Fibroblast of skin of left biceps (primary cell): ENCODE measurements at places on chromosomes 7 and 10.

GRCh38 chr10:102514487-102515311 is 10.9 kb downstream of the SUFU start:
- DNase-seq: no peak

- no peak for DNase-seq
Observed at GRCh38 chr10:62277971-62278370, 9.3 kb upstream of the RTKN2 start.

DNA sequence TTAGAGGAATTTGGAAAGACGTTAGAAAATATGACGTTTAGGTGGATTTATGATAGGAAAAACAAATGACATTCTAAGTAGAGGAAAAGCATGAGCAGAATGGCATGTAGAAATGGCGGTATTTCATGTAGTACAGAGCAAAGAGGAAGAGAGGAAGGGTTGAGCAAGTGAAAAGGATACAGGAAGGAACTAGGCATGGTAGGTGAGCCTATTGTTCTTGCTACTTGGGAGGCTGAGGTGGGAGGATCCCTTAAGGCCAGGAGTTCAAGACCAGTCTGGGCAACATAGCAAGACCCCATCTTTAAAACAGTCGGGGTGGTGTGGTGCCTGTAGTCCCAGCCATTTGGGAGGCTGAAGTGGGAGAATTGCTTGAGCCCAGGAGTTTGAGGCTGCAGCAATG is 1.2 kb downstream of the GTPBP10 start:
- no peak for DNase-seq

- DNase-seq: no peak
Observed at GRCh38 chr10:61761825-61762217, 99.1 kb downstream of the CABCOCO1 start.

- DNase-seq: no peak
Observed at GRCh38 chr7:14389595-14389994, 400.1 kb upstream of the ETV1 start.

GRCh38 chr10:114876169-114876568 is 54.6 kb downstream of the FHIP2A start:
- no peak for DNase-seq

DNA sequence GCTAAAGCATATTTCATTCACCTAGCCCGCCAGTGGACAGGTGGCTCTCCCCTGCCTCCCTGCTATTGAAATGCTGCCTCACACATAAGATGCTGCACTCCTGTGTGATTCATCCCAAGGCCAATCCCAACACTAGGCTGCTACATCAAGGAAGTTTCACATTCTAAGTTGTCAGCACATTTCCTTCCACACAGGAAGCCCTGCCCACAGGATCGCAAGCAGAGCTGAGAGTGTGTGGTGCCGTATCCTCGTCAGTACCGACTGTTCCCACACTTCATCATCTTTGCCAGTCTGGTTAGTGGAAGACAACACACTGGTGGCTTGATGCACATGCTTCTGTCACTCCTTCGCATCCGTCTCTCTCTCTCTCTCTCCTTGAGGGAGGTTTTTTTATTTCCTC is 194.3 kb upstream of the PPP2R2D start:
- DNase-seq: no peak
